ENCODE measurements at places on chromosomes 12 and 14. TPM values are rescaled to one million over a fixed set of nuclear protein-coding genes. Genes with fewer than 3 reads are reported as not detected.

OR6C6 gene
- total RNA-seq: not detected

KRT3 gene
- not detected for total RNA-seq

CFAP251 gene
- total RNA-seq: 8.8 TPM

KRT4 gene
- 354 TPM for total RNA-seq

COX8C gene
- total RNA-seq: not detected

CLEC1B gene
- total RNA-seq: not detected

ZDHHC17 gene
- 59.9 TPM for total RNA-seq

PTHLH gene
- total RNA-seq: 7.9 TPM

ZNF385A gene
- total RNA-seq: 38.8 TPM

BAZ1A gene
- 38.5 TPM for total RNA-seq

PTCSC3 gene
- not detected for total RNA-seq

GRCh38 chr14:53947452-53948204, 9.0 kb downstream of the BMP4 start:
- DNase-seq: no peak

DNA sequence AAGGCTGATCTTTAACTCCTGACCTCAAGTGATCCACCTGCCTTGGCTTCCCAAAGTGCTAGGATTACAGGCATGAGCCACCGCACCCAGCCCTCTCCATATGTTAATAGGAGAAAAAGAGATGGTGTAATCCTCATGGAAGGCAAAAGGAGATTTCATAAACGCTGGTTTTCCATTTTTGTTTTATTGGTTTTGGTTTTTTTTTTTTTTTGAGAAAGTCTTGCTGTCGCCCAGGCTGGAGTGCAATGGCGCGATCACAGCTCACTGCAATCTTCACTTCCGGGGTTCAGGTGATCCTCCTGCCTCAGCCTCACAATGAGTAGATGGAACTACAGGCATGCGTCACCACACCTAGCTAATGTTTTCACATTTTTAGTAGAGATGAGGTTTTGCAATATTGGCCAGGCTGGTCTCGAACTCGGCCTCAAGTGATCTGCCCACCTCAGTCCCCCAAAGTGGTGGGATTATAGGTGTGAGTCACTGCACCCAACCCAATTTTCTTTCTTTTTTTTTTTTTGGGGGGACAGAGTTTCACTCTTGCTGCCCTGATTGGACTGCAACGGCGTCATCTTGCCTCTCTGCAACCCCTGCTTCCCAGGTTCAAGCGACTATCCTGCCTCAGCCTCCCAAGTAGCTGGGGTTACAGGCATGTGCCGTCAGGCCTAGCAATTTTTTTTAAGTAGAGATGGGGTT, 8.1 kb downstream of the PTGES3 start:
- no peak for DNase-seq

GRCh38 chr12:120190985-120191480, 3.5 kb downstream of the GCN1 start:
- DNase-seq: no peak

GRCh38 chr14:29836395-29836794, 91.3 kb downstream of the PRKD1 start:
- DNase-seq: no peak

DNA sequence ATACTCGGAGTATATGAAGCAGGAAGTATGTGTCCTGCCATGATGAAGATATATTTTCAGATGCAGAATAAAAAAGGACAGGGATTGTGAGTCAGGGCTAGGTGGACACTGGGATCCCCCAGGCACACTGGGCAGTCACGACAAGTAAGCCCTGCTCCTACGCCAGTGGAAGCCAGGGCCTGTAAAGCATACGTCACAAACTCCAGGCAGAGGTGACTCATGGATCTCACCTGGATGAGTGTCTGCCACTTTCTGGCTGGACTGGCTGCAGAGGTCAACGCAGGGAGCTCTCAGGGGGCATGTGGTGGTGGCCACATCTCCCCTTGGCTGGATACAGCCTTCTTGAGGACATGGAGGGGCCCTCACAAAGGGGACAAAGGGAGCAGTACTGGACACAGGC, 262.3 kb downstream of the GLT1D1 start:
- DNase-seq: no peak

GRCh38 chr12:72658615-72659014, 386.4 kb downstream of the TRHDE start:
- DNase-seq: no peak

GRCh38 chr12:60494244-60494643, 898.4 kb downstream of the SLC16A7 start:
- no peak for DNase-seq

DNA sequence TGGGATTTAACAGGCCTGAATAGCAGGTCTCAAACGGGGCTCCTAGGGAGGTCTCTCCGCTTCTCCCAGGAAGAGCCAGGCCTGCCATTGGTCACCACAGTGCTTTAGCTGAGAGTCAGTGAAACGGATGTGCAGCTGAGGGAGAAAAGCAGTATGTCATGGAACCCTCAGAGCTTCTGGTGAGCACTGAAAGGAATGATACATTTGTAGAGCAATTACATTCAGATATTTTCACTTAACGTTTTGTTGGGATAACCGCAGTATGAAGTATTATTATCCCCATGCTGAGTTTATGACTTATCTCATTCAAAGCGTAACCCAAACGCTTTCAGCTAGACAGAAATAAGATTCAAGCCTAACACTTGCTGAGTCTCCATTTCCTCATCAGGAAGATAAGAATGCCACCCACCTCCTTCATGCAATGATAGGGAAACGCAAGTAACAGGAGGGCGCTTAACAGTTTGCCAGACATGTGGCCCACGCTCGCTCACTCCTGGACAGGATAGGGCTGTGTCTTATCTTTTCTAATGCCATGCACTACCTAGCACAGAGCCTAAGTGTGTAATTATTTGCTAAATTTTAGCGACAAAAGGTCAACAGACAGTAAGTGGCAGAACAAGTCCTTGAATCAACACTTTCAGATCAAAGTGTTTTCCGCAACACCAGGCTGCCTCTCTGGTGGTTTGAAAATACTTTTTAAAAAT, 28.2 kb downstream of the DAD1 start:
- no peak for DNase-seq

DNA sequence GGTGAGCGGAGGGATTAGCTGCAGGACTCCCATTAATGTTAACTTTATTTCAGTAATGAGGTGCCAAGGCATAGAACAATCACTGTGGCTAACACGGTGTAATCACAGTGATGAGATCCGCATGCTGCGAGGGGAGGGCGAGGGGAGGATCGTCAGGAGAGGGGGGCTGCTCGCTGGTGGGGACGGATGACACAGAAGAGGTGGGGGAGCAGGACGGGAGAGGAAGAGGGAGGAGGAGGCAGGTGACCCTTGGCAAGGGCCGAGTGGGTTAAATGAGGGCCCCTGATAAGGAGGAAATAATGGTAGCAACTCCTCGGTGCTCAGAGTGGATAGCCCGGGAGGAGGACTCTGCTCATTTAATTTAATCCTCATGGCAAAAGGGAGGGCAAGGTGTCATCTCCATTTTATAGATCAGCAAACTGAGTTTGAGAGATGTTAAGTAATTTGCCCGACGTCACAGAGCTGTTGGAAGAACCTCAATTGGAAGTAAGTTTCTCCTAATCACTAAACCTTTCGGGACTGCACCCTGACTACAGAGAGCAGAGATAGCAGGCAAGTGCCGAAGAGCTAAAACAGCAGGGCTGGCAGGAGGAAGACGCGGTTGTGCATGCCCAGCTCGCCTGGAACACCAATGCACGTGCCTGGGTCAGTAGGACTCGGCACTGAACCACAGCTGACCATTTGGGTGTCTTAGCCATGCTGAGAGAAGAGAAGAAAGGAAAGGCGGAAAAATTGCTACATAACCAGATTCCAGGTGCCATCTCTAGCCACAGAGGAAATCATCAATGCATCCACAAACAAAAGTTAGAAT, 43.0 kb downstream of the SPRING1 start:
- DNase-seq: no peak

- no peak for DNase-seq
Observed at GRCh38 chr12:84986586-84986985, 49.5 kb downstream of the TSPAN19 start.

- DNase-seq: no peak
Observed at GRCh38 chr14:67313153-67313552, 46.5 kb downstream of the ATP6V1D start.

GRCh38 chr12:119145367-119145766, 33.4 kb upstream of the HSPB8 start:
- no peak for DNase-seq

- DNase-seq: peak; percentile 83
Observed at GRCh38 chr12:38155526-38156496, 160.8 kb upstream of the ALG10B start.

- DNase-seq: no peak
Observed at GRCh38 chr12:30614031-30614430, 81.6 kb downstream of the IPO8 start.

GRCh38 chr12:113844495-113845210, 121.5 kb downstream of the RBM19 start:
- DNase-seq: no peak

DNA sequence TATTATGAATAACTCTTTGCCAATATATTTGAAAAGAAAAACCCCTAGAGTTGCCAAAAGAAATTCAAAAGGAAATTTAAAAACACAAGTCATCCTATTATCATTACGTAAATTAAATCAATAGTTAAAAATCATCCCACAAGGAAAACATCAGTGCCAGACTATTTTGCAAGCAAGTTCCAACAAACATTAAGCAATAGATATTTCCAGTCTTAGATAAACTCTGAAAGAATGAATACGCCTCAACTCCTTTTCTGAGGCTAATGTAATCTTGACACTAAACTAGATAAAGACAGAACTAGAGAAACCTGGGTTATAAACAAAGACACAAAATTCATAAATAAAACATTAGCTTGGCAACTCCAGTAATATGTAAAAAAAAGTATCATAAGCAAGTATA, 245.9 kb downstream of the FOXN3 start:
- no peak for DNase-seq

DNA sequence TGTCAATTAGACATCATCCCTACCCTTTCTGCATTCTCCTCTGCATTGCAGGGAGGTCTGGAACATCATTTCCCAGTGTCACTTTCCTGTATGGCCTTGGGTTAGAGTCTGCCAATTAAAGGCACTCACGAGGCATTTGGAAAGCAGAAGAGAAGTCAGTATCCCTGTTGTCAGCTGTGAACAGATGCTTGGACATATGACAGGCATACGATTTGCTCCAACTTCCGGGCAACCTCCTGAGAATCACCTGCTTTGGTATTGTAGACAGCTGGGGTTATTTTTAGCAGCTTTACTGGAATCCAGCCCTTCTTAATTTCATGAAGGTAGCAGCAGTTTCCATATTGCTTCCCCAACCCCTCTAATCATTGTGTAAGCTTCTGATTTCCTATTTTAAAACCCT, 88.7 kb upstream of the DHRS4 start:
- no peak for DNase-seq

DNA sequence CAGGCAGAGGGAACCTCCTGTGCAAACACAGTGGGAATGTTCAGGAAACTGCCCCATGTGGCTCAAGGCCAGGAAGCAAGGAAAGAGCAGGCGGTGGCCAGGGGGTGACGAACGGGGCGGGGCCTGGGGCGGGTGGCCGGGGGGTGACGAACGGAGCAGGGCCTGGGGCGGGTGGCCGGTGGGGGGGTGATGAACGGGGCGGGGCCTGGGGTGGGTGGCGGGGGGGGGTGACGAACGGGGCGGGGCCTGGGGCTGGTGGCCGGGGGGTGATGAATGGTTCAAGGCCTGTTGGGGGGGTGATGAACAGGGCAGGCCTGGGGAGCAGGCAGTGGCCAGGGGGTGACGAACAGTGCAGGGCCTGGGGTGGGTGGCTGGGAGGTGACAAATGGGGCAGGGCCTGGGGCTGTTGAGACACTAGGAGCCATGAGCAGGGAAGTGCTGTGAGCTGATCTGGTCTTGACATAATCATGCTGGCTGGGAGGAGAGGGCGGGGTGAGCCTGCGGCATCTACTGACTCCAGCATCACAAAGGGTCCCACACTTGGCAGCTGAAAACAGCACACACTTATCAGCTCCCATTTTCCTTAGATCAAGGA, 62.7 kb upstream of the FBRSL1 start:
- DNase-seq: no peak

GRCh38 chr12:101256266-101256665, 23.6 kb upstream of the UTP20 start:
- DNase-seq: no peak

- DNase-seq: peak; percentile 64
Observed at GRCh38 chr12:104348283-104348993, 44.9 kb downstream of the EID3 start.

DNA sequence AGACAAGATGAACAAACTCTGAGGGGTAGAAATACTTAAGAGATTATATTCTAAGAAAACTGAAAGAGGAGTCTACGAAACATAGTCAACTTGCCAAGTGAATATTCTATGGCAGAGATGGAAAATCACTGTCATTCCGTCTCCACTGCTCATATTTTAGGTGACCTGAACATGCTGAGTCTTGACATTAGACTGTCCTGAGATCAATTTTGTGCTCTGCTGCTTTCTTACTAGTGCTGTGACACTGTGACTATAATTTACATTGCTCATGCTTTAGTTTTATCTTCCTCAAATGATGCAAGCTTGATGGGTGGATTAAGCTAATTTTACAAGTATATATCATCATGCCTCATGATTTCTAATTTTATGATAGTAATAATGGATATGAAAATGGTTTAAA, 228.2 kb upstream of the LRFN5 start:
- no peak for DNase-seq

DNA sequence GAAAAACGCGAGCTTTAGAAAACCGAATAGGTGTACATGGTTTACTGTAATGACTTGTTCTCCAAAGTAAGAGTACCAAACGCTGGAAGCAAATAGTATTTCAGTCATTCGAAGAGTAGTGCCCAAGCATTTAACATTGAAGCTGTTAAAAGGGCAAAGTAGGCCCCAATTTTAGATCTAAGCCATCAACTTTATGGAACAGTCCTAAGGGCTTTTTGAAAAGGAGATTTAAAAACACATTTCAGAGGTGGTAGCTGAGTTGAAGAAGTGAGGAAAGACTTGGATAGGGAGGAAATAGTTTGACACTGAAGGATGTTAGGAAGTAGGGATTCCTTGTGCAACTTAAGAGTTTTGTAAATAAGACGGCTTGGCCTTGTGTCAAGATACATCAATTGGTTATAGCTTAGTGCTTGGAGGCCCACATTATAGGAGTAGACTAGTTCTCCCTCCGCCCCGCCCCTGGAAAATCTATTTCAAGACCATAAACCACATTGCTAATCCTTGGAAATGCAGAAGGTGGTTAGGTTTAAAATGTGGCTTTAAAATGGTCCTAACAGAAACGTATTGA, 783 bp upstream of the TUBA1B start:
- no peak for DNase-seq

DNA sequence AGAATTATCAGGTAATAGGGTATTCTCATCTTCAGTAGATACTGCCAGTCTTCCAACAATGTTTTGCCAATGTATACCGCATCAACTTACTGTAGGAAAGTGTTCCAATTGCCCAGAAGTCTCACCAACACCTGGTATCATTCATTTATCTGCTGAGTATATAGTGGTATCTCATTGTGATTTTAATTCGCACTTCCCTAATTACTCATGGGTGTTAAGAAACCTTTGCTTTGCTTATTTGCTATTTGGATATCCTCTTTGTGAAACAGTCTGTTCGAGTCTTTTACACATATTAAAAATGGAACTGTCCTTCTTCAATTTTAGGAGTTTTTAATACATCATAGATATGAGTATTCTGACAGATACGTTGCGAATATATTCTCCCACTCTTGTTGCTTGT, 6.1 kb downstream of the TM7SF3 start:
- DNase-seq: no peak

All from vagina (tissue), 2 donors.